NCI-H1417 treated with DMSO at 0.1 percent for 48 hours (cell line): ENCODE measurements at places on chromosomes 11 and 22.
A peak's percentile ranks its signal among the peaks of the same experiment; 100 is the strongest.

DNA sequence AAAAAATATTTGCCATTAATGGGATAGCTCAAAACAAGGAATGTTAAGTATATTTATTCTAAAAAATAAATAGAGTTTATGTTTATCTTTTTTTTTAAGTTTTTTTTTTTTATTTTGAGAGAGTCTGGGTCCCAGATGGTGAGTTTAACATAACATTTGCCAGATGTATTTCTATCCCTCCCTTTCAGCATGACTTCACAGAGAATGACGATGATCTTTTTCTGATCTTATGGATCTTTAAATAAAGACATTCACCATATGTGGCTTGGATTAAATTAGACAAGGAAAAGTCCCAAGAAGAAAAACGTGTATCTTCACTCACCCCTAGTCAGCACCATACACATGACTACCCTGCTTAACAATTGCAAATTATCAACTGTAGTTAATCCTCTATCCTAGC lies 839.8 kb upstream of the CNTN5 start:
- DNase-seq, result no peak

DNA sequence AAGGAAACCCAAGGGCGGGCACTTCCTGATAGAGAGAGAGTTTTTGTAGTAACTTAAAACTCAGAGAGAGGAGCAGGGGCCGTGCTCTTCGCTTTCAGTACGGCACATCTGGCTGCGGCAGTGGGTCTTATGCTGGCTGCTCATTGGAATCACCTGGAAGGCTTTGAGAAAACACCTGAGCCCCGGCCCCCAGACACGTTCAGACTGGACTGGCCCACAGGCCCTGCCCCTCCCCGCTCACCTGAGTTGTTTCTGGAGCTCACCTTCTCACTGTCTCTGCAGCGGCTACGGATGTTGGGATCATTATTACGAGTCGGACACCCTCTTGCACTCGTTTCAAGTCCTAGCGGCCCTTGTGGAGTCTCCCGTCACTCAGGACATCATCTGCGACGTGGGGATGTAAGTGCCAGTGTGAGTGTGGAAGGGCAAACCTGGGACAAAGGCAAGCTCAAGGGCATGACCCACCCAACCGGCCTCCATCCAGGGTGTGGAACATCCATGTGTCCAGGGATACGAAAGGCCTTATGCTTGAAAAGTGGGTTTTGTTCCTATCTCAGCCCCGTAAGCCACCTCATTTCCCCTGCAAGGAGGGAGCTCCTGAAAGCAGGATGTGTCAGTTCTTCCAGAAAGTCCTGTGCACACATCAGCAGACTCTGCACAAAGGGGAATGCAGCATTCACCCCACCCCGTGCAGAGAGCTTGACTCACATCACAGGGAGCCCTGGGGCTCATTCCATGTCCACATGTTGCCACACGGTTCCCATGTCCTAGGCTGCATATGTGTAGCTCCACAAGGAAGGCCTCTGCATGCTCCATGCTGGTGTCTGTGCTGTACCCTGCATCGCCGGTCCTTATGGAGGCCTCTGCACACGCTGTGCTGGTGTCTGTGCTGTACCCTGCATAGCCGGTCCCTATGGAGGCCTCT lies 5.4 kb downstream of the NADSYN1 start:
- no peak for DNase-seq

GRCh38 chr22:27732391-27732790 lies 69.2 kb downstream of the MN1 start:
- no peak for DNase-seq

- DNase-seq, result peak; percentile 57
These were observed 336.0 kb downstream of the CADM1 start for GRCh38 chr11:115168229-115168671.

GRCh38 chr11:47980907-47981621 lies 705 bp downstream of the PTPRJ start:
- DNase-seq, result no peak

DNA sequence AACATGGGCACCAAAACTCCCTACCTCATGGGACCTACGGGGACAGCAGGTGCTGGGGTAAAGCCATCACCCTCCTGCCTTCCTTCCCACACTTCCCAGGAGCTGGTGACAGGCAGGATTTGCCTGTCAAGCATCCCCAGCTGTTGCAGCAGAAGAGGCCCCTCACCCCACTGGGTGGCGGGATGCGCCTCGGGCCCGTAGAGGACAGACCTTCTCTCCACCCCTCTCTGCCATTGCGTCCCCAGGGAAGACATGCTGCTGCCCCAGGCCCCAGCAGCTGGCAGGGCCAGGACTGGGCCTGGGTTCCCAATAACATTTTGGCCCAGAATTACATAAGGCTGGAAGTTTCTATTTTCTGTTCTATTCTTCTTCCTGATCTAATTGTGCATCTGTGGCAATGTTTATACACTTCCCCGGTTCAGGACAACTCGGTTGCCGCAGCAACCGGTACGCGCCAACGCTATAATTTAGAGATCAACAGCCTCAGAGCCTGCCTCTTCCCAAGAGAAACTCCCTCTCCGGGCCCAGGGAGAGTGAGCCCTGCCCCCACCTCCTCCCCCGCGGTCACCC lies 25.4 kb downstream of the KCNJ4 start:
- DNase-seq, result no peak

DNA sequence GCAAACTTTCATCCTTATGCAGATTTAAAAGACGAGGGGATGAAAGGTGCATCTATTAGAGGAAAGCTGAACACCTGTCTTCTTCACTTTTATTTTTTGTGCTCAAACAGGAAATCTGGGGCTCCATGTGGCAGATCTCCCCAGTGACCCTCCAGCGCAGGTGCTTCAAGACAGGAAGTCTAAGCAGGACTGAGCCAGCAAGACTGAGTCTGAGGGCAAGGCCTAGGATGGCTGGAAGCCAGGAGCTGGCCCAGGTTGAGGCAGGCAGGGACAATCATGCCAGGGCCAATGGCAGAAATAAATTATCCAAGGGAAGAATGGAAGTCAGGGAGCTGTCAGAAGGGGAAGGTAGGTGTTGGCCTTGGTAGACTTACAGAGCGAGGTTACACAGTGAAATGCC lies 101.1 kb upstream of the SPON1 start:
- no peak for DNase-seq

GRCh38 chr22:26700886-26701285 lies 43.5 kb downstream of the MIAT start:
- DNase-seq, result no peak

- DNase-seq, result peak; percentile 26
These were observed 90.6 kb upstream of the SLC22A12 start for GRCh38 chr11:64500176-64501013.

DNA sequence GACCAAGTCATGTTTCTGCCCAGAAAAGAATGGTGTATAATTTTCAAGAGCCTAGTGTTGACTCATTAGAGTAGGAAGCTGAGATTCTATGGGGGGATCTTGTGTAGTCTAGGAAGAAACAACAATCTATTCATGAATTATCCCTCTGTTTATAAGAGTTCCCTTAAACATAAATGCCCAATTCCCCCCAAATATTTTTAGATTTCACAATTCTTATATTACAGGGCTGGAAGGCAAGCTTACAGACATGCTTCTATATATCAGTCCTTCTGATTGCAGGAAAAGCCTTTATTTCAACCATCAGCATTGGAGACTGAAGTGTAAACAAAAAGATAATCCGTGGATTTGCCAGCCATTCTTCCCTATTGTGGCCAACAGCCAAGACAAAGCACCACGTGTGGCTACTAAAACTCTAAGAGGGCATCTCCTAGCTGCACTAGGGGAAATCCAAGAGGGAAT lies 71.4 kb downstream of the NAT10 start:
- DNase-seq, result no peak

DNA sequence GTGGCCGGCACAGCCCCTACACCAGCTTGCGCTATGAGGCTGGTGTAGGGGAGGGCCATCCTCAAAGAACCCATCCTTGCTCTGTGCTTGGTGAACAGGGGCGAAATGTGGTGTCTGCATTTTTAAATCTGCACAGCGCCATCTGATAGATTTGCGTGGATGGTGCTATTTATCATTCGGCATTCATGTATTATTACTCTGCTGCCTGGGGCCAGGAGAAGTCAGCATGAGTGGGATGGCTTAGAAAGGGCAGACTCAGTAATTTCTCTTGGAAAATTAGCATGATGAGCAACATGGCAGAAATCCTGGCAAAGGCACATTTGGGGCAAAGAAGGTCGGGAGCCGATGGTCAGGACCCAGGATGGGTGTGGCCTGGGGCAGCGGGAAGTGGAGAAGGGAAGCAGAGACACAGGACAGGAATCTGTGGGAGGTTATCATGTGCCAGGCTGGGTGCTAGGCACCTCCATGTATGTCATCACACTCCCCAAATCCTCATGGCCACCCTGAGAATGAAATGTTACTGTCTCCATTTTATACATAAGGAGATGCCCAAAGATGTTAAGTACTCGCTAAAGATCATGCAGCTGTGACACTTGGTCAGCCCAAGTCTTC lies 149.0 kb downstream of the CEP164 start:
- no peak for DNase-seq

DNA sequence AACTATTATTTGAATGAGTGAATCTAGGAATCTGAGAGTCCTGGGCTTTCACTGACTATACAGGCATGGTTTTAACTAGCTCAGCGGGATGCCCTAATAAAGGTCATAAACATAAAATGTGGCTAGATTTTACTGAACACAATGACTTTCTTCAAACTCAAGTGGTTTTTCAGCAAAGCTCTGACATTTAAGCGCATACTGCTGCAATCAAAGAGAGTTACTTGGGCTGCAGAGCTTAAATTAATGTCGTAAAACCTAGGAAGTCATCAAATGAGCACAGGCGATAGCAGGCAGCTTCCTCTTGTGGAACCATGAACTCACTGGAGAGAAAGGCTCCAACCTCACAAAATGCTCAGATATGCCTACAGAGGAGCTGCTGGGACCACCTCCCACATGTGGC lies 6.7 kb downstream of the CSNK2A3 start:
- peak; percentile 60 for DNase-seq

DNA sequence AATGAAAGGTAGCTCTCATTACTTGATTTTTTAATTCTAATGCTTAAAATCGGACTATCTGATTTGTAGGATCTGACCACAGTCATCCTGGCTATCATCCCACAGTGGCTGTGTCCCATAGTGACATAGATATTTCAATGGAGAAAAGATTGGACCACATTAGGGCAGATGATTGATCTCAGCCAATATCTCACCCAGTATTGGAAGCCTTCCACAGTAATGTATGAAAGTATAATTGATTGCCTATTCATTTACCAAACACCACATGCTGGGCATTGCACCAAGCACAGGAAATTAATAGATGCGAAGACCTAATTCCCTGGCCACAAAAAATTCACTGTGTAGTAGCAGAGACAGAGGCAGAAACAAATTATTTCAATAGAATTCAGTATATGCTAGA lies 37.6 kb downstream of the FZD4 start:
- DNase-seq, result no peak

GRCh38 chr22:42368379-42369249 lies 63.6 kb downstream of the NFAM1 start:
- no peak for DNase-seq

- no peak for DNase-seq
These were observed 16.1 kb downstream of the MUC5B start for GRCh38 chr11:1238767-1239595.

DNA sequence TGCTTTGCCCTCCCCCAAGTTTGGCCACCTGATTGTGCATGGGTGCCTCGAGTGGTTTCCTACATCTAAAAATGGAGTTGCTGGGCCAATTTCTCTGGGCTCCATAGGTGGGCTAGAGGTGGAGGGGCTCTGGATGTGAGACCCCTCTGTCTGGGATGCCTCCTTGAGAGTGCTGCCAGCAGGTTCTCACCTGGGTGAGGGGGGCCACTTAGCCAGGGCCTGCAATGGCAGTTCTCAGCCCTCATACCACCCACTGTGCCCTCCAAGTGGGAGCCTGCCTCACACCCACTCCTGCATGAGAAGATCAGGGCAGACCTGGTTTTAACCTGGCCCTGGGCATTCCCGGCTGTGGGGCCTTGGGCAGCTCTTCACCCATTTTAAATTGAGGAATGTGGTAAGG lies 83.9 kb downstream of the CABIN1 start:
- DNase-seq, result no peak

DNA sequence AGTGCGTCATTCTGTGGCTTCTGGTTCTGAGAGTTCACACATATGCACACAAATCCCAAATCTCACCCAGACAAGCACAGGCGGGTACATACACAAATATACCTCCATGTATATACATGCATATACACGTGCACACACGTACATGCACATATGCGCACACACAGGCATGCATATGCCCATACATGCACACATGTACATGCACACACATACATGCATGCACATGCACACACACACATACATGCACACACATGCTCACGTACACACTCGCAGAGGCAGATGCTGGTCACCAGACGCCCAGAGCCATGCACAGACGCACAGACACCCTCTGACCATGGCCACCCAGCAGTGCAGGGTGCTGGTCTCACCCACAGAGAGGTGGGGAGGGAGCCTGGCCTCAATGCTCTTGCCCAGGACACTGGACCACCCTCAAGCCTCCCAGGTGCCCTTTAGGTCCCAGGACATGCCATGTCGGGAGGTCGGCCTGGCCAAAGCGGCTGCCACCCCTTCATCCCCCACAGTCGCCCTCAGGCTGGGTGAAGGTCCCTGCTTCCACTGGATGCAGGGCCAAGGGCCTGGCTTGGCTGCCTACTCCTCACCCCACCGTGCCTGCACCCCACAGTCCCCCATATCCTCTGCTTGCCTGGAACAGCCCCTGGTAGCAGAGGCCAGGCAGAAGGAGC lies 9.5 kb downstream of the DUSP8 start:
- DNase-seq, result no peak

DNA sequence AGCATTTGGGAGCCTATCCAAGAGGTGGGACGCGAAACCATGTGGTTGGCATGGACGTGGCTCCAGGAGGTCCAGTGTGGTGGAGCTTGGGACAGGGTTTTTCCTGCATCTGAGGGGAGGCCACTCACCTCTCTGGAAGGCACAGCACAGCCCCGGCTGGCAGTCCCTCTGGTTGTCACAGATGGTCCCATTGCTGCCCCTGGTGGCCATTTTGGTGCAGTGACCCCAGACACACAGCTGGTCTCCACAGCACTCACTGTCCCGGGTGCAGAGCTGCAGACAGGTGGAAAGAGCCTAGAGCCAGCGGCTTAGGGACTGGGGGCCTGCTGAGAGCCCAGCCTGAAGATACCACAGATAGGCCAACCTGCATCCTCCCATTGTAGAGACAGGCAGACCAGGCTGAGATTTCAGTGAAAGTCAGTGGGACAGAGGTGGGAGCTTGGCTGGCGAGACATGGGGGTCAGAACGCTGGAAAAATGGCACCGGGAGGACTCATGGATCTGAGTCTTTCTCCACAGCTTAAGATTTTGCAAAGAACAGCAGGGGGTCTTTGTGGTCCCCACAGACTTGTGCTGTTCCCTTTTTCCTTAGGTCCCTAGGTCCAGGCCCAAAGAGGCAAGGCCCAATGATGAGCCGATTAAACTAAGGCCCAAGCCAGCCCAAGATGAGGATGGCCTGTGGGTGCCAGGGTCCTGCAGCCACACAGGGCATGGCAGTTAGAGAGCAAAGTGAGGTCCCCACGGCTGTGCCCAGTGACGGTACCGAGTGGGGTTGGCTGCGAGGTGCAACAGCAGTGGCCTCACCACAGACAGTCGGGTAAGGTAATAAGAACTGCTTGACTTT lies 41.4 kb downstream of the DKK3 start:
- no peak for DNase-seq

- no peak for DNase-seq
These were observed 225.6 kb downstream of the TMEM135 start for GRCh38 chr11:87263264-87263838.
